ENCODE measurements at places on chromosomes 5 and 9.

DNA sequence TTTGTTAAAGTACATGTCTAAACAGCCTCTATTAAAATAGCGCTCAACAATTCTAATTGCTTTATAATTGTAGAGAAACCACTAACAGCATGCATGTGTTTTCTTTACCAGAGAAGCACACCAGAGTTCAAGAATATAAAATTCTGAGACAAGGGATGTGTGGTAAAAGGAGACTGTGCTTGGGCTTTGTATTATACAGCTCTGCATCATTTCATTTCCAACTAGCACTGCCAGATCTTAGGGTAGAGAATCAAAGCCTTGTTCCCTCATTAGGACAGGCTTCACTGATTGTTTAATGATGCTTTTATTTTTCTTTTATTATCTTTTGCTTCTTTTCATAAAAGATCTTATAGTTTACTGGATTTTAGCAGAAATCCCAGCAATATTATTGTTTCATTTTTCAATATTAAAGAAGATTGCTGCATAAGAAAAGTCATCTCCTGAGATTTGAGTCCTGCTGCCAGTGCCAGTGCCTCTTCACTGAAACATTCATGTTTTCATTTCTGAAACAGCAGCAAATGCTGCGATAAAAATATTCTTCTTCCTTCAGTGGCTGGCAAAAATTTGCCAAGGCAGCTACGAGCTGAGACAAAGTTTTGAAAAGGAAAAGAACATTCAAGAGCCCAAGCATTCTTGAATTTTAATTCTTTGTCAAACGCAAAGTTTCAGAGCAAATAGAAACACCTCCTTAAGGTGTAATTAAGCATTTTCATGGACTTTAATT is 491.0 kb upstream of the PIK3R1 start:
- DNase-seq = no peak

DNA sequence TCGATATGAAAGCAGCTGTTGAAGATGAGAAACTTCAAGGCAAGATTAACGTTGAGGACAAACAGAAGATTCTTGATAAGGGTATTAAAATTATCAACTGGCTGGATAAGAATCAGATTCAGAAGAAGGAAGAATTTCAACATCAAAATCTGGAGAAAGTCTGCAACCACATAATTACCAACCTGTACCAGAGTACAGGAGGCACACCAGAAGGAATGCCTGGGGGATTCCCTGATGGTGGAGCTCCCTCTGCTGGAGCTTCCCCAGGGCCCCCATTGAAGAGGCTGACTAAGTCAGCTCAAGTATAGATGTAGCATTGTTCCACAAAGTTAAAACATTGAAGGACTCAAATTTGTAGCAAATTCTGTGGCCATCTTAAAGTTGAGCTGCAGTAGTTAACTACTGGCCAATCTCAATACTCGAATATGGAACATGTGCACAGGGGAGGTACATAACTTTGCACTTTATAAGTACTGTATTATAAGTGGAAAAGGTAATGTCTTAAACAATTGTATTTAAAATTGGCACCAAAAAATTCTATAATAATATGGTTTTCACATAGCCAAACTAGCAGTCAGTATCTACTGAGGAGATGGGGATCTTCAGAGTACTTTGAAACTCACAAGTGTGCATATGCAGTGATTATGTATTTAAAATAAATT is 237.5 kb downstream of the CHSY3 start:
- DNase-seq = peak; percentile 52

DNA sequence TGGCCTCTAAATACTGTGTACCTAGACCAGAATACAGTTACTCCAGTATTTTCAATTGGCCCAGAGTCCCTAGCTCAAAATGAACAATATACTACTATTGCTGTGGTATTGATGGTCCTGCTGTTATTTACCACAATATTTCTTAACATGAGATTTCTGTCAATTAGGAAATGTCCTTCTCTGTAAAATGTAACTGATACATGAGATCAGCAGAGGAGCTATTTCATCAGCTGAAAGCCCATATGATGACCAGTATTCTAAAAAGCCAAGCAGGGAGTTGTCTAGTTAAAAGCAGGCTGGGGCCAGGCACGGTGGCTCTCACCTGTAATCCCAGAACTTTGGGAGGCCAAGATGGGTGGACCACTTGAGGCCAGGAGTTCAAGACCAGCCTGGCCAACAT is 187.7 kb upstream of the PTGER4 start:
- no peak for DNase-seq

DNA sequence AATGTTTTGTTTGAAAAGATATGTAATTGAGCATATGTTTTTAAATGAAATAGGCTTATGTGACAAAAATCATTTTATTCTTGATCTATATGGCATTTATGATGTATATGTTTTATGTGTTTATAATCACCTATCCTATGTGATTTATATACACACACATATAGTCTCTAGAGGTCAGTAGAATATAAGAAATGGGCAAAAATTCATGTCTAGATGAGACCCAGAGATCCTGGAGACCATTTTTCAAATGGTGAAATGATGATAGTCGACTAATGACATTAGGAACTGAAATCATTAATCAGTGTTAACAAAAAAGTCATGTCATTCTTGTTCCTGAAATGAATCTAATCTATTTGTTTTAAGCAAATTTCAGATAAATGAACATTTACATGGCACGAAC is 709.2 kb upstream of the WWC1 start:
- no peak for DNase-seq

GRCh38 chr9:86445671-86446070 is 91.5 kb upstream of the TUT7 start:
- DNase-seq = no peak

- no peak for DNase-seq
Measured at GRCh38 chr9:13948037-13948436, 365.9 kb downstream of the NFIB start.
